ENCODE measurements at places on chromosomes 11 and 22.

DNA sequence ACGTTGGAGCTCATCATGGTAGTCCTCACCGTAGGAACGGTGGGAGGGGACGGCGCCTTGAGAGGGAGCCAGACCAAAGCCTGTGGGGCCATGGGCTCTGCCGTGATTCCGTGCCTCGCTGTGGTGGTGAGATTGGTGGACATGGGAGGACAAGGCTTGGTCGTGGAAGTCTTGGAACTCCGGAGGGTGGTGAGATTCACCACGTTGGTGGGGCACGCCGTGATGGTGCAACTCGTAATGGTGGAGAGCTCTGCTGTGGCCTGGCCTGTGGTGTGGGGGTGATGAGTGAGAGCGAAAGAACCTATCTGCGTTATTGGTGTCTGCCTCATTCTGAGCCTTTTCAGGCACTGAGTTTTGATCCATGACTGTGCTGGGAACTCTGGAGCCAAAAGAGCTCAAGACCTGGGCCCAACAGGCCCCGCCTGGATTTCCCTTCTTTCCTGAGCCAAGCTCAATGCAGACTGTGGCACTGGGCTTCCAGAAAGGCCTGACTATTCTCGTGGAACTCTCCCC lies at the start of gene CATSPER1:
Gene CATSPER1 (minus strand): TSS at position 463 of the 513 bp plus-strand sequence. CDS start 100 bp downstream, at position 363.
- DNase-seq, result no peak

- no peak for DNase-seq
These were observed 7.9 kb downstream of the INPPL1 start for GRCh38 chr11:72232260-72233055.

GRCh38 chr22:46087816-46088277 lies 62.5 kb upstream of the PPARA start:
- DNase-seq, result peak; percentile 89

DNA sequence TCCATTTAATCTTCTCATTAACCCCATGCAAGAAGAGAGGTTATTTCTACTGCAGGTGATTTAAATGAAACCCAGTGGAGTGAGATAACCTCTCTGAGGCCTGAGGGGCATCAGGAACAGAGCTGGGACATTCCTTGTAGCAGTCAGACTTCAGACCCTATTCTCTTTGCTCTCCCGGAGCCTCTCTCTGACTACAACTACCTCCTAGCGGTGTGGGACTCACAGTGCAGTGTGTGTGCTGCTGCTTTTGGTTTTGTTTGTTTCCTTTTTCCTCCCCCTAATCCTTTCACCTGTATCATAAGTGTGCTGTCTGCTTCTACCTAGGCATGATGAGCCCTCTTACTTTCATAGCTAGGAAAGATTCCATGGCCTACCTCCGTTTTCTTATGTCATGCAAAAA lies 769.6 kb downstream of the NTM start:
- no peak for DNase-seq

- no peak for DNase-seq
These were observed 253.5 kb upstream of the TENM4 start for GRCh38 chr11:79694368-79694767.

- no peak for DNase-seq
These were observed 12.8 kb upstream of the MRGPRD start for GRCh38 chr11:68993546-68993945.

DNA sequence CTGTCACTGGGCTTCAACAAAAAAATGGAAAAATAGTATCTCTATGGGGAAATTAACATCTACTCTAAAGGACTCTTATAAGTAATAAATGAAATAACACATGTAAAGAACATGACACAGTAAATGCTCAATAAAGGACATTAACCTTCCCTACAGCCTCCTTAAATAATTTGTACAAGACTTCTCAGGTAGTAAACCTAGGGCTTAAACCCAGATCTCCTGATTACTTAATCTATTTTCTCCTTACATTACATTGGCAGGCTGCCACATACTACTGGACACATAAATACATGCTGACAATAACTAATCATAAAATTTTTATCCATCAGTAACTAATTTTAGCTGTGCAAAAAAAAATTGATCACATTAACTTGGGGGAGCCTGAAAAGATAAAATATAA lies 4.9 kb downstream of the AMBRA1 start:
- no peak for DNase-seq

GRCh38 chr22:37639771-37640590 lies 512 bp downstream of the SH3BP1 start:
- no peak for DNase-seq

DNA sequence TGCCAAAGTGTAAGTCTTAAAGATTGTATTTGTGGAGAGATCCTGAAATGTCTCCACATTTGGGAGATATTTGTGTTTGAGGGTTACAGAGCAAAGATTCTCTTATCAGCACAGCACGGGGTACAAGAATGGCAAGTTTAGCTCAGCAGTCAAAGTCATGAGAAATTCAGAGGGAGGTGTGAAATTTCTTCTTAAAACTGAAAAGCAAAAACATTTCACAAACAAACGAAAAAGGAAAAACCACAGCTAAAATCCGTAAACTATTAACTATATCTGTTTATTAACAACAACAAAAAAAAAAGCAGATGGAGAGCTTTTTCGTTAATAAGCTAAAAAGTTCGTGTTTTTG lies 40.9 kb upstream of the ETS1 start:
- no peak for DNase-seq

DNA sequence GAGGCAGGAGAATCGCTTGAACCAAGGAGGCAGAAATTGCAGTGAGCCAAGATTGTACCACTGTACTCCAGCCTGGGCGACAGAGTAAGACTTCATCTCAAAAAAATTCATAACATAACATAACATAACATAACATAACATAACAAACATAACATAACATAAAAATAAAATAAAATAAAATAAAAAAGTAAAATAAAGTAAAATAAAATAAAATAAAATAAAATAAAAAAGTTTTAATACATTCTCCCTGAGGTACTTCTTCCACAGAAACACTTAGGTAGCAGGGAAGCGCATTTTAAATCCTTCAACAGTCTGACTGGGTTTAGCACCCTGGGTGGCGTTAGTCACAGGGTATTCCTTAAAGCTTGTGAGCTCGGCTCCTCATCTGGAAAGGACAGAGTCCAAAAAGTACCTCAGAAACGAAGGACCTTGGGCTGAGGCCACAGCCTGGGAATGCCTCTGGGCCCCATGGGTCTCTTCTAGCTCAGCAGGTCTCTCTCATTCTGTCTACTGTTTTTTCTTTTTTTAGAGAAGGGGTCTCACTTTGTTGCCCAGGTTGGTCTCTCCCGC lies 41.7 kb downstream of the MICAL3 start:
- DNase-seq, result no peak

- no peak for DNase-seq
These were observed 785.6 kb downstream of the TBC1D22A start for GRCh38 chr22:47547881-47548650.

DNA sequence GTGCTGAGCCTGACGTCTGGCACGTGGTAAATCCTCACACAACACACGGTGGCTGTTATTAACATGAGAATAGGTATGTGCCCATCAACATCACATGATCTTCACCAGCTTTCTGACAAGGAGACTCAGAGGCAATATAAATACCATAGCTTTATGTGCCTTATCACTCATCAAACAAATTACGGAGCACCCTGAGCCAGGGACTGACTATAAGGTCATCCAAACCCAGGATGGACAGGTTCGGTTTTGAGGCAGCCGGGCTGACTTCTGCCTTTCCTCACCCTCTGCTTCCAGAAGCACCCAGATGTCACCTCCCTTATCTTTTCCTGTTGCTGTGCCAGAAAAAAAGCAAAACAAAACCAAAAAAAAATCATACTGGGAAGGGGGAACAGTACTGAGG lies 5.7 kb upstream of the PLAAT3 start:
- no peak for DNase-seq

GRCh38 chr11:44994753-44995152 lies 44.1 kb upstream of the TP53I11 start:
- DNase-seq, result no peak

DNA sequence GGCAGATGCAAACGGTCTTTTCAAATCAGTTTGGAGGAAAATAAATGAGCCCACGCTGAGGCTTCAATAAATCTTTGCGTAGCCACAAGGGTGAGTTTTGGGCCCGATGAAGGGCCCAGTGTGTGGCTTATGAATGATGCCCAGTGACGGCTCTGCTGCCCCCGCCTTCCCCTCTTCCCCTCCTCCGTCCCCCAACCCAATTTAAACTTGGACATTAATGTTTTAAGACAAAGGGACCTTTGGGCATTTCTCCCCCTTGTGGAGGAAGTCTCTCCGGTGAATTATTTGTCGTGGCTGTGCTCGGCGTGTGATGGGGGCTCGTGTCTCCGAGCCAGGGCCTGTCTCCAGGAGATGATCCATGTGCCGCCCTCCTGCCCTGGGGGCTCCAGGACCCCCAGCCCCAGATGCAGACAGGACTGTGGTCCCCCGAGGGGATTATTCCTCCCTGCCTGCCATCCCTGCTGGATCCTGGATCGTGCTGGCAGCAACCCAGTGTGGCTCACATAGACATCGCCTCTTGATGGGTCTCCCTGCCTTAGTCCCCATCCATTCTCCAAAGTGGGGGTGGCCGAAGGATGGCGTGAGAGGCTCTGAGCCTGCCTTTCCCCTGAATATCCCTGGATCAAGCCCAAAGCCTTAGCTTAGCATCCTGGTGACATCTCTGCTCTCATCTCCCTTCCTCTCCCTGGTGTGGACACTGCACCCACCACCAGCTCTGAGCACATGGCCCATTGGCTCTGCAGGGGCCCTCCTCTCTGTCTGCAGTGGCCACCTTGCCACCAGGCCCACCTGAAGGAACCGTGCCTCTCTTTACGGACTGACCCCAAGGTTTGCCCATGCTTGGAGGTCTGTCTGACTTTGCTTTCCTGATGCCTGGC lies 56.4 kb downstream of the SMIM38 start:
- DNase-seq, result no peak

DNA sequence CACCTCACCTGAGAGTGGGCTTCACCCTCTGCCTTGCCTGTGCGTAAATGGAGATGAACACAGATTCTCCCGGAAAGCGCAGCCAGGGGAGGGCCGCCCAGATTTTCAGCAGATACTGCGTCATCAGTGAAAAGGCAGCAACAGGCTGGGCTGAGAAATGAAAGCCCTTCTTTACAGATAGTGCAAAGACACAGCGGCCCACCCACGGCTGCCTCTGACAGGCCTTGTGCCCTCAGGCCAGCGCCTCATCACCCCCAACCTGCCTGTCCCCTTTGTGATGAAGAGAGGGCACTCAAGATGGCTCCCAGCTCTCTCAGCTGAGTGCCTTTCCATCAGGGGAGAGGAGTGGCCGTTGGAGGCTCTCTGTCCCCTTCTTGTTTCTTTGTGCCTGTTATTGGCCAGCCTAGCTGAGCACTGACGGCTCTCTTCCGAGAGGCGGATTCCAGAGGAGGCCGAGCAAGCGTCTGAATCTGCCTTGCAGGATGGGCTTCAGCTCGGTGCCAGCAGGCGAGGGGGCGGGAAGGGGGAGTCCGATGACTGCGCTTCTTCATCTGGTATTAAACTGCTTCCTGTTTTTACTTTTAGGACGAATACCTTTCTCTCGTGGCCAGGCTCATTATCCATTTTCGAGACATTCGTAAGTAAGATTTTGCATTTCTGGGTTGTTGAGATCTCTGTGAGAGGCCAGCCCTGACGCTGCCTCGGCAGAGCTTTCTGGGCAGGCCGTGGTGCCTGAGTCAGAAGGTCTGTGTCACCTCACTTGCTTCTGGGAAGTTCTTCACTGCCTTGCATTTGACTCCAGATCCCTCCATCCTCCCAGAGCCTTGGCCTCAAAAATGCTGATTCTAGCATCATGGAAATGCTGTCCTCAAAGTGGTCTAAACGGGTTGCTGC lies 43.7 kb downstream of the MED15 start:
- DNase-seq, result no peak

GRCh38 chr22:33920197-33920540 lies at the start of gene LARGE1:
Gene LARGE1, minus strand, starts transcription at chr22:33920476.
- DNase-seq, result no peak

DNA sequence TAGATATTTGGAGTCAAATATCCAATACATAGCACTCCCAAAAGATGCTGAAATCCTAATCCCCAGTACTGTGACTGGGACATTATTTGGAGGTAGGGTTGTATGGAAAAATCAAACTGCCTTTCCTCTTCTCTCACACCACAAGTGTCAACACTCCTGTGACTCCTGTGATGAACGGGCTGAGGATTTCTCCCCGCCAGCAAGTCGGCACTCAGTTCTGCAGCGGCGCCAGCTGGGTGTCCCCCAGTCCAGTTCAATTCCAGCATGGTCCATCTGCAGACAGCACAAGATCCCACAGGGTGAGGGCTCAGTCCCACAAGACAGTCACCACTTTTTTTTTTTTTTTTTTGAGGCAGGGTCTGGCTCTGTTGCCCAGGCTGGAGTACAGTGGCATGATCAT lies 4.3 kb upstream of the PARVB start:
- DNase-seq, result no peak

- no peak for DNase-seq
These were observed 20.8 kb downstream of the BID start for GRCh38 chr22:17753401-17753989.

- DNase-seq, result no peak
These were observed 1.5 kb downstream of the SHANK3 start for GRCh38 chr22:50674130-50674500.

GRCh38 chr11:124511745-124512144 lies 31.7 kb downstream of the OR8B12 start:
- DNase-seq, result no peak

DNA sequence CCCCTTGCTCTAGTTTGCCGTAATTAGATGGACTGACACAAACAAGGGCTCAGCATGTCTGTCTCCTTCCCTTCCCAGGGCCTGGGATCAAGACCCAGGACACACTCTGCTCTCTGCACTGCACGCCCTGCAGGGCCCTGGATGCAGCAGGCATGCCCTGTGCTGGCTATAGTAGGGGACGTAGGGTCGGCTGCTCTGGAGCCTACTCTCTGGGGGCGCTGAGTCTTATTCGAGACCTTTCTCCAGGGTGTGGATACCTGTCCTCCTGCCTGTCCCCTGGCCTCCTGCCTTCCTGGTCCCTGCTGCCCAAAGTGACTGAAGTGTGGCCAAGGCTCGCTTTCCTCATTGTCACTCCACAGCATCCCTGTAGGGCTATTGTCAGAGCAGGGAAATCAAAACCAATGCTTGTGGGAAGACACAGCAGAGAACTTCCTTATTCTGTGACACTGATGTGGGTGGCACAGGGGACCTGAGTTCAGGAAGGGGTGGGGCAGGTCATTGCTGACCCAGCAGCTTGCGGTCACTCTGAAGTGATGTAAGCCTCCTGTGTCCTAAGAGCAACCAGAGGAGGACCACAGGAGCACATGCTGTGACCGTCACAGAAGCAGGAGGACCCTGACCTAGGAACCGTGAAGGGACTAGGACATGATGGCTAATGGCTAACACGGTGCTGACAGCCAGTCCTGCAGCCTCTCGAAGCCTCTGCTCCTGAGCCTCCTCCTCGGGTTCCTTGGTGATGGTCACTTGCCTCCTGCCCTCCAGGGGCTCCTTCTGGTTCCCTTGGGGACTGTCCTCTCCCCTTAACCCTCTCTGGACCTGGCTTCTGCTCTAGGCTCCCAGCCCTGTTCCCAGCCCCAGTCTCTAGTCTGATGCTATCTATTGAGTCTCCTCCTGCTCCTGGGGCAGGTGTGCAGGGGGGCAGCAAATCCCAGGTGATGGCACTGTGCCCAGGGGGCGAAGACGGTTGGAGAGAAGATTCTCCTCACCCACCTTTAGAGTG lies 10.3 kb downstream of the APOBEC3A start:
- DNase-seq, result no peak

Data from fibroblast of the conjunctiva (primary cell).